ENCODE measurements at places on chromosomes 12 and 14.

- peak; percentile 49 for DNase-seq
These were observed 2.9 kb downstream of the RDH12 start for GRCh38 chr14:67704484-67705089.

GRCh38 chr12:38713294-38713693 is 192.1 kb downstream of the CPNE8 start:
- DNase-seq: no peak

- DNase-seq: no peak
These were observed 223.2 kb upstream of the RTL1 start for GRCh38 chr14:101126731-101127130.

DNA sequence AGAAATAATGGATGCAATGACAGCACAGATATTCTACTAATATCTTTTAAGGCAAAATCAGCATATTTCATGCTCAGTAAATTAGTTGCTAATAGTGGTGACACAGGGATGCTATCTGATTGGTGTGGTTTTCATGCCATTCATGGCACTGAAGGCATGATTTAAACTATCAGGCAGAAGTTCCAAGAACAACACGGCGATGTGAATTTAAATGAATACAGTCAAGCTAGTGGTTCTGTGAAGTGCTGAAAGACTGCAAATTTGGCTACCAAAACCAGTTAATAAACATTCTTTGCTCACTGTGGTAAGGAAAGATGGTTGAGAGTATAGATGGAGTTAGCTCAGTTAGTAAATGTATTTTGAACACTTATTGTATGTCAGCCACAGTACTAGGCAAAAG is 272.0 kb upstream of the DIO2 start:
- DNase-seq: no peak

DNA sequence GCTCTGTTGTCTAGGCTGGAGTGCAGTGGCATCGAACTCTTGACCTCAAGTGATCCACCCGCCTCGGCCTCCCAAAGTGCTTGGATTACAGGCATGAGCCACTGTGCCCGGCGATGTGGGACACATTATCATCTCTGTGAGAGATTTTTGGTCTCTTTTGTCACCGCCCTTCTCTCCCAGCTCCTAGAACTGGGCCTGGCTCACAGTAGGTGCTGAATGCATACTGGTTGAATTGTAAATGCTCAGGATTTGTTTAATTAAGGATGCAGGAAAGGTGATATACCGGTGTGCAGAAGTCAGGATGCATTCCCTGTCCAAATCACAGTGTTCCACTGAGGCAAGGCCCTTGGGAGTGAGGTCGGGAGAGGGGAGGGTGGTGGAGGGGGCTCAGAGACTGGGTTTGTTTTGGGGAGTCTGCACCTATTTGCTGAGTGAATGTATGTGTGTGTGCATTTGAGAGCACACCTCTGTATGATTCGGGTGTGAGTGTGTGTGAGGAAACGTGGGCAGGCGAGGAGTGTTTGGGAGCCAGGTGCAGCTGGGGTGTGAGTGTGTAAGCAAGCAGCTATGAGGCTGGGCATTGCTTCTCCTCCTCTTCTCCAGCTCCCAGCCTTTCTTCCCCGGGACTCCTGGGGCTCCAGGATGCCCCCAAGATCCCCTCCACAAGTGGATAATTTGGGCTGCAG is 1.0 kb upstream of the KRT18 start:
- DNase-seq: no peak

DNA sequence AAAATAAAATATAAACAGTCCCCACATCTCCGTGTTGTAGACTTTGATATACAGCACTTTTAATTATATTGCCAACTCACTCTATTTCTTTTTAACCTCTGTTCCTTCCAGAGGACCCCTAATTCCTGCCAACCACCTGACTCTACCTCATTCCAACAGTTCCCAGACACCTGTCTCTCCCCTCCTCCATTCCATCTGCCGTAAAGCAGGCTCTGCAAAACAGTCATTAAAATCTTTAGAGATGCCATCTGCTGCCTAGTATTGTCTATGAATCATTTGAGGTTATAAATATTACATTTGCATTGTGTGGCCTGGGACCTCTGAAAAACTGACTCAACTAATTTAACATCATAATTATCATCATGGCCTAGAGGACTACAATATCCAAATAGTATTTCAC is 148.8 kb upstream of the DCN start:
- no peak for DNase-seq

DNA sequence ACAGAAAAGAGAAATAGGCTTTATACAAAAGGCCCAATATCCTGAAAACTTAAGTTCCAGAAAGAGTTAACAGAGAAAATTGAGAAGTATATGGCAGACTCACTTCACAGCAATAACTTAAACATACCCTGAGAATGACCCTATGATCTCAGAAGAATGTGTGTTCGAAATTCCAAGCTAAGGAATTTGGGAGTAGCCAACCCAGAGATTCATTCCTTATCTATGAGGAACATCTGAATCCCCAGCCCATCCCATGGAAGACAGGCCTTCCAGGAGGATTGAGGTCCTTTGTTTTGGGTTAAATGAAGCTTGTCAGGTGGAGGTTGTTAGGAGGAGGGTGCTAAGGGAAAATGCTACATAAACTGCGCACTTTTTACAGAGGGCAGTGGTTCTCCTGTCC is 7.5 kb upstream of the SAV1 start:
- no peak for DNase-seq

DNA sequence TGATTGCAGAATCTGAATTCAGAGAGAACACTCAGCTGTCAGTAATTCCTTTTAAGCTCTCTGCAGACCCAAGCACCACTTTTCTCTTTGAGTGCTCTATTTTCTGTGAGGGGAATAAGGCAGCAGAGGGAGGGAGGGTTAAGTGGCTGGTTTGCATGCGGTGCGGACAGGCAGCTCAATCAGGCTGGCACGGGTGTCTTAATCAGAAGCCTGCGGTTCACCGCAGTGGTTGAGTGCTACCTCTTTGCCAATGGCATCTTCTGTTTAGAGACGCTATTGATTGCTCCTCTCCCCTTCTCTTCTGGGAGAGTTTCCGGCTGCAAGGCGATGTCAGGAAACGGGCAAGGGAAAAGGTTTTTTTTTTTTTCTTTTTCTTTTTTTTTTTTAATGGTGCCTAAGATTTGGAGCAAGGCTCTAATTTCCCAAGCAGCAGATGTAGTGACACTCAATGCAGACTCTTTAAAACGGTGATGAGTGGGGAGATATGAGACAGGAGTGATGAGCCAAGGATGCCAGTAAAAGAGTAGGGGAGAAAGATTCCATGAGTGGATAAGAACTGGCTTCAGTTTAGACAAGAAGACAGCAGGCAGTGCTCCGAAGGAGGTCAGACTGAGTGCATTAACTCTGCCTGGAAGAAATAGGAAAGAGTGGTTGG is 533.7 kb upstream of the SEL1L start:
- no peak for DNase-seq

DNA sequence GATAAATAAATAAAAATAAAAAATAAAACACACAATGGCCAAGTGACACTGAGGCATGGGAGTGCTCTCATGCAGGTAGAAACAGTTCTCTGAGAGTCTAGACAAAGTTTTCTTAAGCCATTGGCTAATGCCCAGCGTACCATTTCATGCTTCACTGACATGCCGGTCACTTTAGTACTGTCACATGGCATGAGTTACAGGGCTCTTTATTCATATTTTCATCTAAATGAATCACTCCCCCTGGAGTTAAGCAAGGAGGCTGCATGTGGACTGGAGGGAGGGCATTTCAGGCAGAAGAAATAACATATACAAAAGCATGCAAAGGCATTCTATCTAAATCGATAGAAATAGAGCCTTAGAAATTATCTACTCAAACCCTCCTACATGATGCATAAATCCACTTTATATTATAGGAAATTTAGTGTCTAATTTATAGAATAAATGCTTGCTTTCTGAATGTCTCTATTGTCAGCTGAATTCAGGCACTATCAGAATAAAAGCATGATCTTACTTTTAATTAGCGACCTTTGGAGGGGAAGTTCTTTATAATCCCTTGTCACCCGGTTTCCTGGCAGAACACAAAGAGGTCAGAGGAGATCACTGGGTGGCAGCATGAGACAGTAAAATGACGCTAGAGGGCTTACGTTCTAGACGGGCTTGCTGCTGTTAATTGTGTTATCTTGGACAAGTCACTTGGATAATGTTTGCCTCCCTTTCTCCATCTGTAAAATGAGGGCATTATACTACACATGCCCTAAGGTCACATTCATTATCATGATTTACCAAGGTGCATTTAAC is 17.5 kb downstream of the DYRK4 start:
- DNase-seq: no peak

DNA sequence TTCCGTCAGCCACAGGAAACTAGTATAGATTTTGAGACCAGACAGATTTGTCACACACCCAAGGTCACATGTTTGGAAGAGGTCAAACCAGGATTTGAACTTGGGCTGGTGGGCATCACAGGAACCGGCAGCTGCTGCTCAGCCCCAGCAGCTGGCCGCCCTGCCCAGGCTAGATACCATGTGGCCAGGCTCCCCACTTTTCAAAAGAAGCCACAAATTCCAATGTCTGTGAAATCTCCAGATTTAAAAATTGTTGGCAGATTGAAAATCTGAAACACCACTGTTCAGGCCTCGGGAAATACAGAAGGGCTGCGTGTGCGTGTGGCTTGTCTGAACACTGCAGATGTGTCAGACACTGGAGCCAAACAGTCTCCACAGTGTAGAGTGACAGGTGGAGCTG is 30.4 kb downstream of the MMAB start:
- DNase-seq: no peak

Measured in C1 segment of cervical spinal cord (tissue), 14 donors.